H9 (cell line): ENCODE measurements at places on chromosomes 6 and 20. TPM values are rescaled to one million over a fixed set of nuclear protein-coding genes. Genes with fewer than 3 reads are reported as not detected.

Gene C20orf202
- 0.13 TPM in 1 of 2 replicates, not detected in the other for total RNA-seq

Gene RAB44
- 0.04 TPM in 1 of 2 replicates, not detected in the other for total RNA-seq

Gene FAM217A
- not detected in 2 replicates for total RNA-seq

Gene TCP11
- not detected in 2 replicates for total RNA-seq

- H3K27ac ChIP-seq = no peak overlapping the region
- no peak overlapping the region for H3K4me3 ChIP-seq
- no peaks in the 10 kb centered on the region; the same call in 1 of the 2 replicates for H3K36me3 ChIP-seq
Measured at GRCh38 chr6:166465003-166465399, 82.3 kb upstream of the MPC1 start.

DNA sequence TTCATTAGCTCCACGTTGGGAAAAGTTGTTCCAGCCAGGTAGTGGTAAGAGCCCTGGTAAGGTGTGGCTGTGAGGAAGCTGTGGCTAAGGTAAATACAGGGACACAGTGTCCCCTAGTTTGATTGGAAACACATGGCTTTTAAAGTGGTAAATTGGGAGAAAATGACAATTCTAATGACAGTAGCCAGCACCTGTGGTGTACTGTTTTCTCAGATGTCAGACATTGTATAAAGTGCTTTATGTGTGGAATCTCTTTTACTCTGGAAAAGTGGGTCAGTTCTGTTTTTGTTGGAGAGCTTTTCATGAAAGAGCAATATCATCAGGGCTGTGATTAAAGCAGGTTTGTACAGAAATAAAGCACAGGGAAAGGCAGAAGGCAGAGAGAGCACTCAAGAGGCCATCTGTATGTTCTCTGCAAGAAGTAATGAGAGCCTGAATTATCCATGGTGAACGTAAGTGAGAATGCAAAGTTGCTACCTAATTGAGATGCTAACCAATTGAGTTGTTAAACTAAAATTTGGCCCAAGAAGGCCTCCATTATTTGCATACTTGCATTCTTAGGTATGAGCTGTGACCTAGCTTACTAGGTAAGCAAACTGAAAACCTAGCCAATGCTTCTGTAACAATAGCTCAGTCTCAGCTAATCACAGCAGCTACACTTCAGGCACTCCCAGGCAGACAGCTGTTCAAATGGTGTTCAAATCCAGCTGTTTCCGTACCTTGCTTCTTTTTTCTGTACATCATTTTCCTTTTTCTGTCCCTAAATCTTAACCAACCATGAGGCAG is 28.2 kb downstream of the MRAP2 start:
- peak overlapping the region; percentile 8 for H3K27ac ChIP-seq
- no peaks in the 10 kb centered on the region for H3K27me3 ChIP-seq
- DNase-seq = no peak
- no peaks in the 10 kb centered on the region for H3K36me3 ChIP-seq
- H3K4me1 ChIP-seq = peaks cover 11% of the 10 kb centered on the region
- H3K4me3 ChIP-seq = no peak overlapping the region
